ENCODE measurements at places on chromosomes 5 and 9.

GRCh38 chr9:2041736-2042135, 26.6 kb downstream of the SMARCA2 start:
- DNase-seq: no peak

- DNase-seq: no peak
Observed at GRCh38 chr9:92737611-92738299, 26.9 kb downstream of the BICD2 start.

GRCh38 chr5:55338810-55339243, 31.0 kb downstream of the MTREX start:
- DNase-seq: no peak

DNA sequence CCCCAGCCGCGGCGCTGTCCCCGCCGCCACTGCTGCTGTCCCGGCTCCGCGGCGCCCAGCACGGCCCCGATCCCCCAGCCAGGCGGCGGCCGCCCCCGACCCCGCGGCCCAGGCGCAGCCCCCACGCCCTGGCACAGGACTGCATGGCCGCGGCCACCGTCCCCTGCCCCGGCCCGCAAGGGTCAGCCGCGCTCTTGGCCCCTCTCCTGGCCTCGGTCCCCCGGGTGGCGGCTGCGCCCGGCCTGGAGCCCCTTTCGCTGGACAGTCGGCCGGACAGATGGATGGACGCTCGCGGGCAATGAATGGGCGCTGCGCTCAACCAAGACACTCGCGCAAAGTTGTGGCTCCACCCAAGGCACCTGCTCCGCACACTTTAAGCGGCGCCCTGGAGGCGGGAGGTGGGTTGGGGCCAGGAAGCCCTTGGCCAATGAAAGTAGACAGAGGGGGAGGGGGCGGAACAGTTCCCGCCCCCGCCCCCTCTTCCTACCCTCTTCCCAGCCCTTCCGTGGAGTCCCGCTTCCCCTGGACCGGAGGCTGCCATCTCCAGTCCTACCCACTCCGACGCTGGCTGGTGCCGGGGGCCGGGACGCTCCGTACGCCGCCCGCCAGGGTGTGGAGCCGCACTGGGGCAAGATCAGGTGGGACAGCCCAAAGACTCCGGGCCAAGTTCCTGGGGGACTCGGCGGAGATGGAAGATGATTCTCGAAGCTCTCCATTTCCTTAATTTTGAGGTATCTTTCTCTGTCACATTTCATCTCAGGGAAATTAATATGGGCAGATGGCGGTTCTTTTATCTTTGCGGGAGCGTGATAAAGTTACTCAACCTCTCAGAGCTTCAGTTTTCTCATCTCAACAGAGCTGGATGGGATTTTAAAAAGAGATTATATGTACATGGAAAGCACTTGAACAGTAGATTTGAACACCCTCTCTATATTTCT, at the start of gene GLDC:
TSS of gene GLDC (minus strand) at position 375 of the 938 bp plus-strand sequence. CDS start at position 145, 230 bp downstream.
- DNase-seq: no peak

GRCh38 chr5:179866241-179867078, 7.8 kb upstream of the MRNIP start:
- DNase-seq: peak; percentile 10

- peak; percentile 95 for DNase-seq
Observed at GRCh38 chr5:142872795-142873194, 102.6 kb downstream of the ARHGAP26 start.

All from bronchial epithelial cell (primary cell).